ENCODE measurements at places on chromosomes 11 and 22.

DNA sequence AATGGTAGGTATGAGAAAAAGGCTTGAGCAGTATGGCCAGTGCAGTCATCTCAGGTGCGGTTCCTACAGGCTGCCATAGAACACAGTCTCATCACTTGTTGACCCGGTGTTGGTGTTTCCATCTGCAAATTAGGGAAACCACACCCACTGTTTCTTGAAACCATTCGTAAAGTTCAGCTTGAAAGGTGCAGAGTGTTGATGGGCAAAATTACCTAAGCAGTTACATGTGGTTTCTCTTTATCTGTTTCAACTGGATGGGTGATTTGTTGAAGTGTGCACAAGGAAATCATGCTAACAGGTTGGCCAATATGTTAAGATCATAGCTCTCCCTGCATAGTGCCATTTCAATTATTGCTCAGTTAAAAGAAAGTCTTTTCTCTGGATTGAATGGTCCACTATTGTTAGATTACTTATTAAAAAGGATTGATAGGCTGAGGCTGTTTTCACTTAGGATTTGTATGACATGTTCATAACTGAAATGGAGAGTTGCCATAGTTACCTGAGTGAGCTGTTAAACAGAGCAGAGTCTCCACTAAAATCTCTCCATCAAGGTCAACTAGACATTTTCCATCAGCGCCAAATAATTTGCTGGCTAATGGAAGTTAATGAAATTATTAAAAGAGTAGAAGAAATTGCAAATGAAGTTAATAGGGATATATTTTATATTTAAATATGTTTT, 203.1 kb upstream of the MTMR2 start:
- no peak for DNase-seq

DNA sequence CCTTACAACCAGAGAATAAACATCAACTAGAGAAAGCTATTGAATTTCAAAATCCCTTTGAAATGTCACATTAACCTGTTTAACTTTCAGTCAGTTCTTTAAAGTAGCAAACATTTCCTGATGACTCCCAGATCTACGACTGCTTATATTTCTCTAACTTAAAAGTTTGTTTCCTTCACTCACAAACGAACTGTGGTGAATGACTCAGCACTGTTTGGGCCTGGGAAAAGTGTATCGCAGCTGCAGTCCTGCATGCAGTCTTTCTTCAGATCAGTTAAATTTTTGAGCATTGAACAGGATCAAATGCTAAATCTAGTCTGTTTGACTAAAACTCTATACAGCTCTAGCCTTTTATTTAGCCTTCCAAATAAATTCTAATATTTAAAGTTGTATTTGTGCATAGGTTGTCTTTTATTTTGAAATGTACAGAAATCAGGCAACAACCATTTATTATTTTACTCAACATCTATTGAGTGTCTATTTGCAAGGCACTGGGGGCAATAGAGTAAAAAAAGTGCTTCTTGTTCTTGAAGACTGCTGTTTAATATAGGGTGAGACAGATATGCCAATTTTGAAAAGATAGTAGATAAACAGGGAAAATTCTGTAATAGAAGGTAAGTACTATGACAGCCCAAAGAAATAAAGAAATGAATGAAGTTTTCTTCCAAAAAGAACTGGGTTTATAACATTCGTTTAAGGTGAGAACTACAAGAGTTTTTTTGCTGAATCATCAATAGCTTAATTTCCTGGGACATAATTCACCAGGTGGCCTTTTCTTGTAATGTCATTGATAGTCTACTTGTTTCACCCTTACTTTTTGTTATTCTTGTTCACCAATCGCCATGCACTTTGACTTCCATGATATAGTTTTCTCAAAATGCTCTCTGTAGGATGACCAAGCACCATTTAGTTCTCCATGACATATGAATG, 235.4 kb downstream of the METTL15 start:
- DNase-seq: no peak

- no peak for DNase-seq
Measured at GRCh38 chr22:35152316-35152715, 86.4 kb downstream of the ISX start.

GRCh38 chr11:108871152-108871551, 206.3 kb downstream of the DDX10 start:
- peak; percentile 59 for DNase-seq

GRCh38 chr22:42857845-42858481, 890 bp upstream of the ARFGAP3 start:
- peak; percentile 13 for DNase-seq

DNA sequence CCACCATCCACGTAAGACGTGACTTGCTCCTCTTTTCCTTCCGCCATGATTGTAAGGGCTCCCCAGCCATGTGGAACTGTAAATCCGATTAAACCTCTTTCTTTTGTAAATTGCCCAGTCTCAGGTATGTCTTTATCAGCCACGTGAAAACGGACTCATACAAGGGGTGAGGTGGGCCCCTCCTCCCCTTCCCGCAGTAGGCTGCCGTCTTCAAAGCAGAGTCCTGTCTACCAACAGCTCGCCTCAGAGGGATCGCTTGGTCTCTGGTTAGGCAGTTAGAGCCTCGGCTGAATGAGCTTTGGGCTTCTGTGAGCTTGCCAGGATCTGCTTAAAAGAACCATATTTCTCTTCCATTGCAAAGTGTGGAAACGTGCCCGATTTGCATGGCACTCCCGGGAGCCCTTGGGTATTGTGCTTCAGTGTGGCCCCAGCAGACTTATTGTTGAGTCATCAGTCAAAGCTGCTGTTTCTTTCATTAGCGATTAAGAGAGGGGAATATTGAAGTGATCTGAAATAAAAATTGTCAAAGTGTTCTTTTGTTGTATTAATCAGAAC, 338.3 kb downstream of the TBC1D22A start:
- DNase-seq: no peak

DNA sequence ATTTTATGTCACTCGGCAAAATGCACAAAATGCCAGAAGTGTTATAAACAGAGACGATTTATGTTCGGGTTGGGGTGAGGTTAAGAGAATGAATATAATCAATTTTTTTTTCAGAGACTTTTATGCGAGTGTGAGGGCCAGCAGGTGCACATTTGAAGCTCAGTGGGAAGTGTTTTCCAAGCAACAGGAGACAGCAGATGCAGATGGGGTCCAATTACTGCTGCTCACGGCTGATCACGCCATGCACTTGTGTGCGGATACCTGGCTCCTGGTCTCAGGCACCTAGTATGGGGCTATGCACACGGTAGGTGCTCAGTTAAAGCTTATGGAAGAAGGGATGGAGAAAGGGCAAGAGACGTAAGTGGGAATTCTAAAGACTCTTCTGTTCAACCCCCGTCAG, 249.1 kb downstream of the MIAT start:
- DNase-seq: no peak

- no peak for DNase-seq
Measured at GRCh38 chr11:22472306-22472705, 134.1 kb downstream of the SLC17A6 start.

- peak; percentile 31 for DNase-seq
Measured at GRCh38 chr22:47997052-47997590, 1234.7 kb downstream of the TBC1D22A start.

- DNase-seq: no peak
Measured at GRCh38 chr11:75508051-75508561, 17.6 kb downstream of the GDPD5 start.

- DNase-seq: no peak
Measured at GRCh38 chr11:88213406-88213805, 38.2 kb upstream of the RAB38 start.

GRCh38 chr11:77619576-77620198, 17.9 kb downstream of the CLNS1A start:
- peak; percentile 78 for DNase-seq

All from RPMI8226 (cell line).